ENCODE measurements at places on chromosomes 6 and 20.
A peak's percentile ranks its signal among the peaks of the same experiment; 100 is the strongest.

GRCh38 chr6:9405825-9406224 lies 970.5 kb upstream of the SLC35B3 start:
- DNase-seq = no peak

DNA sequence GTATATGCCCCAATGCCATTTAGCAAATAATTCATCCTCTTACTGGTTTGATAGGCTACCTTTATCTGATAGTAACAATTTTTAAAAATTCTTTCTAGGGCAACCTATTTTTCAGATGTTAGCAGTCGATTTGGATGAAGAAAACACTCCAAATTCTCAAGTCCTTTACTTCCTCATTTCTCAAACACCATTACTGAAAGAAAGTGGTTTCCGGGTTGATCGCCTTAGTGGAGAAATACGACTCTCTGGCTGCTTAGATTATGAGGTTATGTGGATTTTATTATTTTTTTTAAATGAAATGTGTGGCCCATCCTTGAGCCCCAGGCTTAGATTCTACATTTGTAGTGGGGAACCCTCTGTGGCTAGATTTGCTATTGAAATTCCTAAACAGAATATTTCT lies 26.3 kb downstream of the CDH26 start:
- DNase-seq = no peak

DNA sequence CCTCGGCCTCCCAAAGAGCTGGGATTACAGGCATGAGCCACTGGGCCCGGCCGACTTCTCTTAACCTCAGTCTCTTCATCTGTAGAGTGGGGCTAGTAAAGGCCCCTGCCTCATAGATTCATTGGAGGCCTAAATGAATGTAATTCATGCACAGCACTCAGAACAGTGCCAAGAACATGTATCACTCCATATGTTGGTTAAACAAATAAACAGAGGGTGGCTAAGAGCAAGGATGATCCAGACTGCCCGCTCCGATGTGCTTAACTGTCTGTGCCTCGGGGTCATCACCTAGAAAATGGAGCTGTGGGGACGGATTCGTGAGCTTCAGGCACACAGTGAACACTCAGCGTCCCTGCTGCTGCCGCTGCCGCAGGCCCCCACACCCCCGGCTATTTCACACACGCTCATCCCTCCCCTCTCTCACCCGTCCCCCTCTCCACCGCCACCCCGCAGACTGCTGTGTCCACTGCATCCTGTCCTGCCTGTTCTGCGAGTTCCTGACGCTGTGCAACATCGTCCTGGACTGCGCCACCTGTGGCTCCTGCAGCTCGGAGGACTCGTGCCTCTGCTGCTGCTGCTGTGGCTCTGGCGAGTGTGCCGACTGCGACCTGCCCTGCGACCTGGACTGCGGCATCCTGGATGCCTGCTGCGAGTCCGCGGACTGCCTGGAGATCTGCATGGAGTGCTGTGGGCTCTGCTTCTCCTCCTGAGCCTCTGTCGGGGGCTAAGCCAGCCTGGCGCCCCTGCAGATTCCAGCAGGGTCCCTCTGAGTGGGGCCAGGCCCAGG lies 14.8 kb downstream of the MDFI start:
- no peak for DNase-seq

- no peak for DNase-seq
Measured at GRCh38 chr20:39861381-39861780, 827.7 kb downstream of the MAFB start.

DNA sequence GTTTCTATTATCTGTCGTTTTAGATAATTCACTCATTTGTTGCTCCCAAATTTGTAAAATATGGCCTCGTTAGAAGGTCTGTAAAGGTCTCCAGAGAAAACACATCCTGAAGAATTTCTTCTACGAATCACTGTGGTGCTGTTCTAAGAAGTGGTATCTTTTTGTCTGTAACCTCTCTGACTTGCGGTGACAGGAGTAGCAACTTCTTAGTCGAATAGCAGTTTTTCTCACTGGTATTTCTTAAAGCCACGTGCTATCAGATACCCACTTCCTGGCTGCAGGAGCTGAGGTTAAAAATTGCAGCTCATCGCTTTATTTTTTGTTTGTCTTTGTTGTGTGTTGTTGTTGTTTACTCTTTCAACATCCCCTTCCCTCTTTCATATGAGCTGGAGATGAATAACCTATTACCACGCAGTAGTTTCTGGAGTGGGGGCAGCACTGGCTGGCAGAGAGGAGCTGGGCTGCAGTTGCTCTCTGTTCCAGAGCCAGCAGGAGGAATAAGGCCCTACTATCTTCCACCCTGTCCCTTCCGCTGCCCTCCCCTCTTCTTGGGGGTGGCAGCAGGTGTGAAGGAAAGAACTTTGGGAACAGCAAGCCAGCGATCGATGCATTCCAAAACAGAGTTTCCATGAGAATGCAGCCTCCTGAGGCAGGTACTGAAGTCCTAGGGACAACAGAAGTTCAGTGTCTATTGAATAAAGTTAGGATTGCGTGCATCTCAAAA lies 64.7 kb downstream of the C6orf118 start:
- DNase-seq = no peak

DNA sequence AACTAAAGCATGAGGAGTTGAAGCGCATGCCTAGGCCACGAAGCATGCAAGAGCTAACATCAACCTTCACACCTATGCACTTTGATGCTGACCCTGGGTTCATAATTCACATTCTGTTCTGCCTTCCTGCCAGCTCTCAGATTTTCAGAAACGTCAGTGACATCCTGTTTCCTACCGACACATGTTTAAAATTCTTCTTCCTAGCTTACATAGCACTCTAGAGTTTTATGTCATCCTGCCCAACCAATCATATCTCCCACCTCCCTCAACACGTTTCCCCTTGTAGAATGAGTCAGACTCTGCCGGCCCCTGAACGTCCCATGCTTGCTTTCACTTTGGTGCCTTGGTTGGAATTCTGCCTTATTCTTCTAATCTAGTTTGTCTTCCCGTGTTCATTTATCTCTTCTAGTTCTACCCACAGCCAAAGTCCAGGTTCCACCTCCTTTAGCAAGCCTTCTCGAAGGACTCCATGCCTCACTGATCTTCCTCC lies 97.2 kb upstream of the MAP7 start:
- no peak for DNase-seq

- DNase-seq = peak; percentile 38
Measured at GRCh38 chr6:139060332-139060731, 31.8 kb downstream of the ABRACL start.

- DNase-seq = no peak
Measured at GRCh38 chr20:5844063-5844681, 94.0 kb downstream of the SHLD1 start.

DNA sequence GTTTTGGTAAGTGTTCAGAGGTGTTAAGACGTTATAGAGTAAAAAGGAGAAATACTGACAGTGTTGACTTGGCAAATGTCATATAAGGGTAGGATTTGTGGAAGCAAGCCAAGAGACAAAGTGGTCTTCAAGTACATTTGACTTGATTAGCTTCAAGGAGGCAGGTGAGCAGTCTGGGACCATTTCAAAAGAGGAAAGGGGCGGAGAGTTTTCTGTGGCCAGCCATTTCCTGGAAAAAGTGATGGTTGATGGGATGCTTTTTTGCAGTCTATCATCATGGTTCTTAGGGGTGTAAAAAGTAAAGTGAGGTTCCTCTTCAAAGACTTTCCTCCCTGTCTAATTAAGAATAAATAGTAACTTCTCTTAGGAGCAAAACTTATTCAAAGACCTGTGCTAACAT lies 28.7 kb downstream of the FKBP1A start:
- DNase-seq = no peak

DNA sequence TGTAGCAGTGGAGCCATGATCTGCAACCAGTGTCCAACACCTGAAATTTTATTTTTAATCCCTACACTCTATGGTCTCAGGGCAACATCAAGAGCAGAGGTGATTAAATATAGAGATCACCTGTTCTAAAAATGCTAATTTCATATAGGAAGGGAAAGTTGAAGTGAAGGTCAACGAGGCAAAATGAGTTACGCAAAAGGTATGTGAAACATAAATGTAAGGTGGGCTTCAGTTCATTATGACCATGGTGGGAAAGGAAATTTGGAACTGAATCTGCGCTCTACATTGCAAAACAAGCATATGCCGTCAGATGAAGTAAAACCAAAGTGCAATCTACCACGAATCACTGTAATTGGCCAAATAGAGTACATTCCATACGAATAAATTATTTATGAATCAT lies 35.2 kb upstream of the STMND1 start:
- no peak for DNase-seq

DNA sequence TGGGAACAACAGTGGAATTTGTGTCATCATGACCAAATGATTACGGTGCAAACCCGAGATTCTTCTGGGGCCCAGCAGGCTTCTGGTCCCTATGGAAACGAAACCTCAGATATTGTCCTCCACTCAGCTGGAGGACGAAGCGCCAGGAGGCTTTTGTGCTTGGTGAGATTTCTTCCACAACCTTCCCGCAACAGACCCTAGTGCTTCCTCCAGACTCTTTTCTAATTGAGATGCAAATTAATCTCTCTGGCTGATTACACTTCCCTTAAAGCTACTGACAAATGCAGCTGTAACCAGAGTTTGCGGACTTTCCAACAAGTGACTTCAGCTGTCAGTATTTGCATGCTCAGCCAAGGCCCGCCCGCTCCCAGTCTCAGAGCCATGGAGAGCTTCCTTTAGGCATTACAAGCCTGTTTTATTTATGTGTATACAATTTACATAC lies 96.0 kb downstream of the INSM1 start:
- no peak for DNase-seq

- DNase-seq = no peak
Measured at GRCh38 chr20:10404023-10404628, 29.9 kb downstream of the MKKS start.

GRCh38 chr6:108655806-108656651 lies 95.3 kb downstream of the FOXO3 start:
- peak; percentile 70 for DNase-seq

GRCh38 chr6:166670894-166671293 lies 43.8 kb upstream of the RPS6KA2 start:
- DNase-seq = no peak

DNA sequence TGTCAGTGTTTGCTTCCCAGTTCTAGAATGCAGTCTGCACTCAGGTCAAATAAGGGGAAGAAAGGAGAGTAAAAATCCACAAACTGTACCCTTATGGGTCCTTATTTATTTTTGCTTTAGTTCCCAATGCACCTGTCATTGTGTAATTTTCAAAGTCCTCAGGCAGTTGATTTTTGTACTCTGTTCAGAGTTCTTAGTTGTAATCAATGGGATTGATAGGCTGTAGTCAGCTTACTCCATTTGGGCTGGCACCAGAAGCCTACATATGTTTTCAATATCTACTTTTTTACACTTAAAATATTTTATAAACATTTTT lies 18.6 kb downstream of the AIG1 start:
- DNase-seq = no peak

Data from BJ (cell line).